ENCODE measurements at places on chromosomes 7 and 10.

DNA sequence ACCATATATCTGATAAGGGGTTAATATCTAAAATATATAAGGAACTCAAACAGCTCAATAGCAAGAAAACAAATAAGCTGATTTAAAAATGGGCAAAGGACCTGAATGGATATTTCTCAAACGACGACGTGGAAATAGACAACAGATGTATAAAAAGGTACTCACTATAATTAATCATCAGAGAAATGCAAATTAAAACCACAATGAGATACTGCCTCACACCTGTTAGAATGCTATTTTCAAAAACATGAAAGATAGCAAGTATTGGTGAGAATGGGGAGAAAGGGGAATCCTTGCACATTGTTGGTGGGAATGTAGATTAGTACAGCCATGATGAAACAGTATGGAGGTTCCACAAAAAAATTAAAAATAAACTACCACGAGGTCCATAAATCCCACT lies 163.2 kb downstream of the DKK1 start:
- no peak for DNase-seq

- DNase-seq: no peak
Measured at GRCh38 chr10:114711176-114711868, 53.2 kb upstream of the ABLIM1 start.

- no peak for DNase-seq
Measured at GRCh38 chr10:95240811-95241210, 46.8 kb downstream of the ACSM6 start.

GRCh38 chr7:118755067-118755625 lies 530.6 kb downstream of the ANKRD7 start:
- DNase-seq: no peak

DNA sequence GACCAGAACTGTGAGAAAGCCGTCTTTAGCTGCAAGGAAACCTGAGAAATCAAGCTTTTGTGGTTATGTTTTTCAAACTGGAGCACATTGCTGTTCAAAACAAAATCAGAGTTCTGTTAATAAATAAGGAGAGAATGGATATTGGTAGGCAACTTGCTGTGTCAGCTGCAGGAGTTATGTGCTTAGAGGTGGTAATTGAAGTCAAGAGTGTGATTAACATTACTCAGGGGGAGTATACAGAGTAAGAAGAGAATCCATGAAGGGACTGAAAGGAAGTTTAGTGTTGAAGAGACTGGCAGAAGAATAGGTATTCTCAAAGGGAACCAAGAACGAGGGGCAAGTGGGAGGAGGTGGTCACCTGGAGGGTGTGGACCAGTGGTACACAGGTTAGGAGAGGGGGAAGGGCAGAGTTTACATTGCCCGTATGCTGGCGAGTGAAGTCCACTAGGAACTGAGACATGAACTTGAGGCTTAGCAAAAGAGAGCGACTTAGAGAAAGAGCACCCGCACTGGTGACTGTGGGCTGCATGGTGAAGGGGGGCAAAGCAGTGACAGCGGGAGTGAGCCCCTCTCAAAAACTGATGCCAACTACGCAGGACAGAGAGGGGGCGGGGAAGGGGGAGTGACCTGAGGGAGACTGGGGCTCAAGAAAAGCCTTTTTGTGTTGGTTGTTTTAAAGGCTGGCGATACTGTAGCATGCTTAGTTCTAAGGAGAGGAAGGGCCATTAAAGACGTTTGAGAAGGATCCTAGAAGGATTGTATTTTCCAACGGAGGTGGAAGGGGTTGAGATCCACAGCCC lies 80.0 kb downstream of the SDK1 start:
- DNase-seq: no peak

- DNase-seq: no peak
Measured at GRCh38 chr7:12239806-12240205, 28.7 kb downstream of the TMEM106B start.

DNA sequence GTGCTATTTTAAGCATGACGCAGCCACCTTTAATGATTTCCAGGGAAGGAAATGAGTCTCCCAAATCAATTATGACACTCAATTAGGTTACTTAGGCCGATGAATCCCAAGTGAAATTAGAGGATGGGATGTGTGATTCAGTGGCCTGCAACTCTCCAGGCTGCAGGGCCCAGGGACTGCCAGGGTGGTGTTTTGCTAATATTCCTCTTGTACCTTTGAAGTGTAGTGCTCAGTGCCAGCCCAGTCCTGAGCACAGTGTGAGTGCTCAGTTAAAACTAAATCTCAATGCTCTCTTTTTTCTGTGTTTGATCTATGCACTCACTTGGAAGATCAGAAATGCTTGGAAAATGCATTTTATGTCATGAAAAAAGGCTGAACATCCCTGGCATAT lies 51.6 kb downstream of the SEM1 start:
- DNase-seq: no peak

DNA sequence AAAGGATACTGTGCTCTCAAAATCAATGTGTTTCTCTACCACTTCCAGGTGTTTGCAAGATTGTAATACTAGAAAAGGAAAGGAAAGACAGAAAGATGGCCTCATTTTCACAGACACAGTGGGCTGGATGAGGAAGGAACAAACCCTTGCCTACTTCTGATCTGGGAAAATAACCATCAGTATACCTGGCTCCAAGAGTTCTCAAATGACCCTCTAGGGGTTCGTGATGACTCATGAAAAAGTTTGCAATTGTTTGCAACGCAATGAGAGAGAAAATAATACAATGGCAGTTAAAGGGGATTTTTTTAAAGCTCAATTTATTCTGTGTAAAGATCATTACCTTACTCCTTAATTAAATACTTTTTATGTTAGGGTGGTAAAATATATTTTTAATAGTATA lies 197.6 kb upstream of the INHBA start:
- DNase-seq: no peak

DNA sequence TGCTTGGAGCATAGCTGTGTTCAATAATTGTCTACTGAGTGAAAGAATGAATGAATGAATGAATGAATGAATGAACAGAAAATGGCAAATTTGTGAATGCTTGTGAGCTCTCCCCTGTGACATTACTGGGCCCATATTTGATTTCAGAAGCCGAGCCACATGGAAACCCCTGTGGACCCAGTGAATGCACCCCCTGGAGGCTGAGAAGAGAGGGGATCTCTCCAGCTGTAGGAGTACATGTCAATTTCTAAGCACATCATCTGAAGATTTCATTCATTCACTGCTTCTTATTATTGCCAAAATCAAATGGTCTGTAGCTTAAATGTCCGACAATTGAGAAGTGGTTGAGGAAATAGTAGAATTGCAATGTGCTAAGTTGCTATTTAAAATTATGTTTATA lies 58.3 kb upstream of the DOCK1 start:
- no peak for DNase-seq

GRCh38 chr7:106347229-106347833 lies 62.5 kb upstream of the NAMPT start:
- DNase-seq: no peak
